Caudate nucleus (tissue), 63 donors: ENCODE measurements at places on chromosomes 6 and 20.

- DNase-seq: no peak
These were observed 795.9 kb downstream of the MAFB start for GRCh38 chr20:39893003-39893685.

GRCh38 chr6:16834242-16834641 lies 73.0 kb upstream of the ATXN1 start:
- DNase-seq: no peak

DNA sequence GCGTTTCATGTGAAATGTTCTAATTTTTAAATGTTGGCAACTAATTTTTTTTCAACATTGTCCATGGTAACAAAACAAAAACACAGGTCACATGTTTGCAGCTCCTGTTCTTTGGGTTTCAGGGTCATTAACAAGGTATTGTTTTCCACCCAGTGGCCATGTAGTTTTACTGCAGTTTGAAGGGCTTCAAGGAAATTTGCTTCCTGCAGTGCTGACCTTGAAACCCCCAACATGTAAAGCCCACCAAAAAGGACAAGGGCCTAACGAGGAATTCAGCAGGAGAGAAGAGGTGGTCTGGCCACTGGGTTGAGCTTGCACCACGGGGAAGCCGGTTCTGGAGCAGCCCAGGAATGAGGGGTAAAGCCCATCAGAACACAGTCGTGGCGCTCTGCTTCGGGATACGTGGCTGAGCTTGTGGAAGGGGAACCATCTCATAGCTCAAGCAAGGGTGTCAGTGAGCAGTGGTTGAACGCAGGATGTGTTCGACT lies 13.9 kb upstream of the KLHL31 start:
- DNase-seq: no peak

DNA sequence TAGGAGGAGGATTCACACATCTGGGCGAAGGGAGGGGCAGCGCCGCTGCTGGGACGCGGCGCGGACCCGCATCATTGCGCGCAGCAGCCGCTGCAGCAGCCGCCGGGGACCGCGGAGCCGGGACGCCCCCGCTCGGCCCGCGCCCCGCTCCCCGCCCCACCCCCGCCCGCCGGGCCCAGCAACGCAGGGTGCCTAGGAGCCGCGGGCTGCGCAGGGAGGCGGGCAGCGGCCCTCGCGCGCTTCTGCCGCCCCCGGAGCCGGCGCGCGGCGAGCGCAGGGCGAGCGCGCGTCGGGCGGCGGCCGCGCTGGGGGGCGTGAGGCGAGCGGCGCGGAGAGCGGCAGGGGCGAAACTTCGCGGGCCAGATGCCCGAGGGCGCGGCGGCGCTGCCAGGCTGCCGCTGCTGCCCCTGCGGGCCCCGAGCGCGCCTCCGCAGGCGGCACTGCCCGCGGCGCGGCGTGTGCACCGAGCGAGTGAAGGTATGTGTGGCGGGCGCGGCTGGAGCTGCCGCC lies at the start of gene NKAIN2:
Gene NKAIN2 (plus strand): TSS at position 362 of the 510 bp plus-strand sequence.
- DNase-seq: no peak

DNA sequence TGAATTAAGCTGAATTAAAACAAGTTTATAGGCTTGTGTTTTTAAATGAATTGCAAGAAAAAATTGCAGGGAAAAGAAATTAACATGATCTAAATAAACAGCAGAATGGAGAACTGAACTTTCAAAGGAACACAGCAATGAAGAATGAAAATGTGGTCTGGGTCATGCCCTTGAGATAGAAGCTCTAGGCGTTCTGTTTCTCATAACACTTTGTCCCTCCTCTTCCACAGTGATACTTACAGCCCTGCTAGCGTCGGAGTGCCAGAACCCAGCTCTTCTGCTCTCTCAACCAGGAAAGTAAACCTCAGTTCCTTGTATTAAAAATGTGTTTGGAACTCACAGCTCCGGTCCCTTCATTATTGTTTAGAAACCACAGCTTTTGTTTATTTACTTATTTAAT lies 11.4 kb downstream of the HMGCLL1 start:
- no peak for DNase-seq

DNA sequence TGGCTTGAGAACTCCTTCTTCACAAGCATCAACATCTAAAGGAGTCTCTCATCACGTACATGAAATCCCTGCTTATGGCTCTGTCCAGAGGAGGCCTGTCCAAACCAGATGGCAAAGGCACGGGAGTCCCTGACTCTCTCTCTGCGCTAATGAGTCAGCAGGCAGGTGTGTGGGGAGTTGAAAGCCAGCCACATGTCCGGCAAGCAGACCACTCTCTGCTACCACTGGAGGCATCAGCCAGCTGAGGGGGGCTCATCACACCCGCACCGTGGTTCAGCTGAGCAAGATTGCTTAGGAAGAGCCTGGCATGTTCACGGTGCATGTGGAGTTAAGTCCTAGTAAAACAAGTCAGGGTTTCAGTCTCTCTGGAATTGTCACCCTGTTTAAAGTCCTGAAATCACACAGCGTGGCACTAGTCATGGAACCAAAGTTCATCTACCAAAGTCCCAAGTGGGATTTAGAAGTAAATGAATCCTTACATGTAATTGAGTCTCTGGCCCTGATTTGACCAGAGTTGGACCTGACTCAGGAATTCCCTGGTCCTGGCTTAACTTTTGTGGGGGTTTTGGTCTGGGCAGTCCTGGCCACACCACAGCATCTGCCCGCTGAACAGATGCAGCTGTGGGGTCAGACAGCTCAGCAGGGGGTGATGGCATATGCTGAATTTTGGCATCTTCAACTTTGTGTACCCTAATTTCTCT lies 155.2 kb upstream of the RIN2 start:
- DNase-seq: no peak

DNA sequence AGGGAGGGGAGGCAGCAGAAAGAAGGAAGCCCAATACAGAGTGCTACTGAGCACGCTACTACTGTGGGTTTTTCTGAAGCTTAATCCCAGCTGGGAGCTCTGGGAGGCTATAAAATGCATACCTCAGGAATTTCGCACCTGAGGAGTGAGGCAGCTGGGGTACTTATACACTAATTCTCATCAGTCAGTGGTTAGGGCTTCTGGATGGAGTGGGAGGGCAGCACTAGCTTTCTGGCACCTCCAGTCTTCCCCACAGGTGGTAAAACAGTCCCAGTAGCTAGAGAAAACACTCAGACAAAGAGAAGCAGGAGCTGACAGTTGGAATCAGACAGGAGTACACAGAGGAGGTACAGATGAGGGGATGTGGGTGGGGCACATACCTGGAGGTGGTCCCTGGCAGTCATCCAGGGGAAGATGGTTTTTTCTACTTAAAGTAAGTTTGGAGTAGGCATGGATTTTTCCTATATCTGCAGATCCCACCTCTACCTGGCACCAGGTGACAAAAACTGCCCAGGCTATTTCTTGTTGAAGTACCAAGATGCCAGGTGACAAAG lies 37.8 kb downstream of the CPXM1 start:
- DNase-seq: peak; percentile 18

- DNase-seq: no peak
These were observed 35.0 kb upstream of the NELFCD start for GRCh38 chr20:58945965-58946631.

DNA sequence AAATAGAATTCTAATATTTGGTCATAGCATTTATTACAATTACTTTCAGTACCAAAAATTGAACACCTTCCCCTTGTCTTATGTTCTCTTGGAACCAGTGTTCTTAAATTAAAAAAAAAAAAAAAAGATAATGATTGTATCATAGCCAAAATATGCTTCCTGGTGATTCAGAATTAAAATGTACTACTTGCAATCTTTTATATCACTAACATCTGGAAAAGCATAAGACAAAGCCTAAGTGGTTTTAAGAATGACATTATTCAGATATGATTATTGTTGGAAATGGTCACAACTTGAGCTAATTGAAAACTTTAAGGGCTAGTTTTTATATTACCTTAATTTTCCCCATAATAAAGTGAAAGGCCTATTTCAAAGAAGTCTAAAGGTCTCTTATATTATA lies 493.3 kb upstream of the MARCKS start:
- no peak for DNase-seq

GRCh38 chr6:125904871-125905270 lies 51.7 kb upstream of the HINT3 start:
- no peak for DNase-seq

DNA sequence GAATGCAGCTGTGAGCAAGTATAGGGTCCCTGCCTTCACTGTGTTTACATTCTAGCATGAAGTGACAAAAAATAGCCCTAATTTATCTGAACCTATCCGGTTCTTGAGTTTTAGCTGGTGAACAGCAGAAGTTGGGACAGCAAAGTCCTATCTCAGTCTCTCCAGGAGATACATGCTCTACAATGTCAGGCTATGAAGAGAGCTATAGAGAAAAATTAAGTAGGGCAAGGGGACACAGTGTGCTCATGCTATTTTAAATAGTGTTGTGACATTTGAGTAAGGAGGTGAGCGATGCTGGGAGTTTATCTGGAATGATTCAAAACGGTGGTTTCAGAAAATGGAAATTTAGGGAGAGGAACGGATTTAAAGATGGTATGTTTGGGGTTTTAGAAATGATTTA lies 20.4 kb downstream of the SRPK1 start:
- DNase-seq: no peak
